ENCODE measurements at places on chromosomes 4 and X.

DNA sequence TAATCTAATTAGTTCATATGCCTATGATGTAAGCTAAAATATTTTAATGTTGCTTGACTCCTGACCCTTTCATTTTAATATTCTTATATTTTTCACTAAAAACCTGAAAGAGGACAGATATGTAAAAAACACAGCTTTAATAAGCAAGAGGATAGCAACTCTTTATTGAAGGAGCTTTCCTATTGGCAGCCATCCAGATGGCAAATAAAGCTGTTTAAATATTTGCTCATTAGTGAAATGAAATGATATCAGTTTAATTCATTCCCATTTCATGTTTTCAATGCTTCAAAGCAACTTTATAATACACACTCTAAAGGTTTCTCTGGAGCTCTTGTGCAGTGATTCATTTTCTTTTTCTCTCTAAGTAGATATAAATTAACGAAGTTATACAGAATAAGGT lies 473.4 kb downstream of the PCDH7 start:
- DNase-seq, result no peak

DNA sequence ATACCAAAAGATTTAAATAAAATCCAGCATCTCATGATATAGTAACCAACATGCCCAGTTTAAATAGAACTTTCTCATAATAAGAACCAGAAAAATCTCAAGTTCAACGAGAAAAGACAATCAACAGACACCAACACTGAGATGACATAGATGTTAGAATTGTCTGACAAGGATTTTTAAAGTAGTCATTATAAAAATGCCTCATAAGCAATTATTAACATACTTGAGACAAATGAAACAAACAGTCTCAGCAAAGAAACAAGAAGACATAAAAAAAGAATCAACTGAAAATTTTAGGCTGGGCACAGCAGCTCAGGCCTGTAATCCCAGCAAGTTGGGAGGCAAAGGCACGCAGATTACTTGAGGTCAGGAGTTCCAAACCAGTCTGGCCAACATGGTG lies 118.1 kb downstream of the FGF16 start:
- DNase-seq, result no peak

DNA sequence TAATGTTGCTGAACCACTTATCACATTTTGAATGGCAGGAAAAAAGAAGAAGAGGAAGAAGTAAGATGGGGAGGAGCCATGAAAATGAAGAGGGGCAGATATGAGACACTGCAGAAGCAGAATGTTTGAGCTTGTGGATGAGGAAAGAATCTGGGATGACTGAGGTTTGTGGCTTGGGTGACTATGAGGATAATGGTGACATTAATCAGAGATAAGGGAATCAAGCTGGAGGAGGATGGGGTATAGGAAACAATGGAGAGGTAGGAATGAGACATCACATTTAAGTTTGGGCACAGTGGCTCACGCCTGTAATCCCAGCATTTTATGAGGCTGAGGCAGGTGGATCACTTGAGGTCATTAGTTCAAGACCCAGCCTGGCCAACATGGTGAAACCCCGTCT lies 19.1 kb upstream of the PHF8 start:
- DNase-seq, result no peak

DNA sequence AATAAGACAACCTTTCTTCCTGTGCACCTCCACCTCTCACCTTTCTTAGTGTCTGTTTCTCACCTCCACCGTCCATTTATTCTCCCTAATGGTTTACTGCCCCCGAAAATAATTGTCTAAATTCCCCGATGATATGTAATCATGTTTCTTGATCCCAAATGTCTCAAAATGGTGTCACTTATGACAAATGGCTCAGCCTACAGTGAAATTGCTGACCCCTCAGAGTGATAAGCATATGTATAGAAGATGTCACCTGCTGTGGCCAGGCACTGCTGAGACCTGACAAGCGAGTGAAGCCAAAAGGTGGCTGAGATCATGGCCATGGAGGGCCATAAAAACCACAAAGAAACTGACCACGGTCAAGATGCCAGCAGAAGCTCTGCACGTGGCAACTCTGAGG lies 35.7 kb downstream of the MSL3 start:
- no peak for DNase-seq

- DNase-seq, result no peak
Observed at GRCh38 chr4:2923141-2923551, 40.1 kb downstream of the NOP14 start.

DNA sequence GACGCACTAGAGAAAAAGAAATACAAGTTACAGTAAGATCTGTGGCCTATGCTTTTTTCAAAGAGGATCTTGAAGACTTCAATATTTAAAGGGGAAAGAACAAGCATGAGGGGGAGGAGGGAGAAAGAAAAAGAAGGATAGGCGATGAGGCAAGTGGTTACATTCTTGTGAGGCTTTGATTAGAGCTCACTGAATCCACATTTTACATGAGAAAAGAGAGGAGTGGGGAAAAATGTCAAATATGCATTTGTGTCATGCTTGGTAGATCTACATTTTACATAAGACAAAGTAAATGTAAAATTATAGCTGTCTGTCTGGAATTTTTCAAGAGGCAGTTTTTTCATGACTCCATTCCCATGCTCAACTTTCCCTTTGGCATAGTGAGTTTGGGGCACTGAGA lies 965.9 kb downstream of the FSTL5 start:
- no peak for DNase-seq

- no peak for DNase-seq
Observed at GRCh38 chr4:70298051-70298450, 36.7 kb upstream of the CABS1 start.

DNA sequence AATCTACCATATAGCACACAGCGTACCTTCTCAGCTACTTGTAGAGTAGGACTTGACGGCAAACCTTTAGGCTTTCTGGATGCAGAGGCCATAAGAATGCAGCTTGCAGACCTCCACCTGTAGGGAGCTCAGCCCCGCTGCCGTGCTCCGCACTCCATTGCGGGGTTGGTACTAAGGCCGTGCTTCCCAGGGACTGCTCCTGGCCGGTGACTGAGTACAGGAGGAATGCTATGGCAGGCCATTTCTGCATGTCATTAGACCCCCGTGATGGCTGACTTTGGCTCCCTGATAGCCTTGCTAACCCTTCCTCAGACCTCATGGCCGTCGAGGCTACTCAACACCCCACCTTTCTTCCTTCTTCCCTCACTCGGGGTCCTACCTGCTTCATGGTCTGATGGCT lies 26.4 kb downstream of the TIGD2 start:
- DNase-seq, result no peak

GRCh38 chrX:155028129-155028528 lies 1.5 kb downstream of the FUNDC2 start:
- no peak for DNase-seq

DNA sequence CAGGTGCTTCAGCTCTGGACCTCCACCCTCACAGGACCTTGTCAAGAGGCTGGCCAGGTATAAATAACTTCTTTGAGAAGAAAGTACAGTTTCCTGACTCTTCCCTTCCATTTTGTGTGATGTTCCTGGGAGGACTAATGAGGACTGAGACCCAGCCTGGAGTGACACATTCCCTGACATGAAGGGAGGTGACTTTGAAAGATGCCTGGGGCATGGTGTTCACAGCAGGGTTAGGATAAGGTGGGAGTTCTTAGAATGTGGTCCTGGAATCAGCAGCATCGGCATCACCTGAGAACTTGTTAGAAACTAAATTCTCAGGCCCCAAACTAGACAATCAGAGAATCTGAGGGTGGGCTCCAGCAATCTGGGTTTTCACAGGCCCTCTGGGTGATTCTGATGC lies 224.9 kb upstream of the BOD1L1 start:
- no peak for DNase-seq
